Calu3 (cell line): ENCODE measurements at places on chromosomes 6 and 20.
A peak's percentile ranks its signal among the peaks of the same experiment; 100 is the strongest.

- no peak for DNase-seq
These were observed 121.0 kb downstream of the BTBD9 start for GRCh38 chr6:38518511-38519304.

DNA sequence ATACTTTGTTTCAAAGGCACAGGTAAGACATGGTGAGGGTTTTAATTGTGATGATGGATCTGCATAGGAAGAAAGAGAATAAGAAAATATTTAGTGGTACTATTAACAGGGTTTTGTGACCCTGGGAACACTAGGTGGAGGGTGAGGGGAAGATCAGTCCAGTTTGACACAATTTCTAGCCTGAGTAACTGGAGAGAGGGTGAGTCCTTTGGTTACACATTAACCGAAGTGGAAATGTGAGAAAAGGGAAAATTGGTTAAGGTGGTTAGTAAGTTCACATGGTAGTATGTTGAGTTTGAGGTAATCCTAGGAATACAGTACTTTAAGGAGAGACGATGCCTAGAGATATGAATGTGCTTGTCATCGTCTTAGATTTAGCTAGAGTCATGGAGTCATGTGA is 54.8 kb upstream of the POU3F2 start:
- DNase-seq: peak; percentile 4

- DNase-seq: no peak
These were observed 27.7 kb downstream of the SRPK1 start for GRCh38 chr6:35893246-35893645.

DNA sequence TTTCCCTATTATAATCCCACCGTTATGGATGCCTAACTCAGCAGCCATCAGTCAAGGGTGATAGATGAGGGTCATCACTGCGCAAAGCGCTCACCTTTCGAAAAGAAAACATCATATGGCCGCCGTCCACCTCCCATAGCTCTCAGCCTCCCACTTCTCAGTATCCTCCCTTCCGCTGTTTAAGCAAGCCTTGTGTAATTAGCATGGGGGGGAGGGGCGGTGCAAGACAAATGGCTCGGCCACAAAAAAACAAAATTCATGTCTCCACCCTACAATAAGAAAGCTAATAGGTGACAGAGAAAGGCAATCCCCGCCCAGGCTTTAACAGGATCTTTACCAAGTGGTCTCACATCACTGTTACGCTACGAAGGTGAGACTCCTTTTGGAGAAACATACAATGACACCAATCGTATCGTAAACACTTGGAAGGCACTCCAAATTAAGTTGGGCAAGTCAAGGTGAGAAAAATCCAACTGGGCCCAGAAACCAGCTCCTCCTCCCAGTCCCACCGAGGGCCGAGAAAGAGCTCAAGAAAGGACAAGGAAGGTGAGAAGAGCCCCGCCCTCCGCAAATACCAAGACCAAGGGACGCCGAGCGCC is 645 bp downstream of the DDX39B start:
- DNase-seq: peak; percentile 69
